SK-N-MC (cell line): ENCODE measurements at places on chromosomes 7 and 10.

GRCh38 chr10:6999232-6999925, 411.5 kb downstream of the SFMBT2 start:
- DNase-seq = no peak

GRCh38 chr7:119594956-119595355, 678.0 kb upstream of the KCND2 start:
- no peak for DNase-seq

GRCh38 chr7:69553190-69553589, 45.1 kb upstream of the AUTS2 start:
- no peak for DNase-seq

DNA sequence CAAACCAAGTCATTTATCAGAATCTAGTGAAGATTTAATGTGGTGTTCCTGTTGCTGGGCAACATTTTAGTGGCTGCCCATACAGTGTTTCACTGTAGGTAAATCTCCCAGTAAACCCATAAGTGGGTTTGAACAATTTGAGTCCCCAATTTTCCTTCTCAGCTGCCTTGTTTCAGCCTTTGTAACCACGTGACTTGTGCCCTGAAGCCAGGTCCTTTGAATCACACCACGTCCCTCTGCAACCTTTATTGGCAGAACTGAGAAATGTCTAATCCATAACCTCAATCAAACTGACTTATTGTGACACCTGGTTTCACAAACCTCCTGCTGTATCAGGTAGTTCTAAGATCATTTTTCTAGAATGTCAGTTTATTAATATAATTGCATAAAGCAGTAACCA, 30.1 kb downstream of the SND1 start:
- DNase-seq = no peak

- peak; percentile 55 for DNase-seq
Observed at GRCh38 chr10:108812906-108813305, 1110.4 kb downstream of the XPNPEP1 start.

DNA sequence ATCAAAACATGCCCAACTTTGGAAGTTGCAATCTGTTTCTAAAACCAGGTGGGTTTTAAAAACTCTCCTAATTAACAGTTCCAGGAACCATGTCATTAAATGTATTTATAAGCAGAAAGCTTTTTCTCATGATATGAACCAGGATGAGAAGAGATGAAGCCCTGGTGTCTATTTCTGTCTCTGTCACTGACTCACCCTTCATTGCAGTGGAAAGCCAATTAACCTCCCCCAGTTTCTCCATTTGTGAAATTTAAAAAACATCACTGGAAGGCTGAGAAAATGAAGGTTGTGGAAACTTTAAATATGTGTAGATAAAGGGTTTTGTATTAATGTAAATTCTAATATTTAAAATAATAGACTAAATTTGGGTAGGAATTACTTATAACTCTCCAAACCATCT, 1088.0 kb downstream of the SORCS1 start:
- no peak for DNase-seq
